ENCODE measurements at places on chromosomes 13 and 19. TPM values are rescaled to one million over a fixed set of nuclear protein-coding genes. Genes with fewer than 3 reads are reported as not detected.

DNA sequence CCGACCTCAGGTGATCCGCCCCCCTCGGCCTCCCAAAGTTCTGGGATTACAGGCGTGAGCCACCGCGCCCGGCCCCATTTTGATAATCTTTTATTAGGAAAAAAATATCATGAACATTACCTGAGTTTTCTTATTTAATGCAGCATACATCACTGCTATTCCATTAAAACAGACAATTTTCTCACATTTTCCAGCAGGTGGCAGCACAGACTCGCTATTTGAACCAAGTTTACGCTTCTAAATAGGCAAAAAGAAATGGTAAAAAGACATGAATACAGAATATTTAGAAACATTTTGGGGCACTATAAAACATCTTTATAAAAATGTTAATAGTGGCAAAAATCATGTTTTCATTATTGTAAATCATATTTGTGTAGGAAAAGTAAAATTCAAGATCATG is 903.1 kb downstream of the SLITRK6 start:
- peak; percentile 59 for DNase-seq

DNA sequence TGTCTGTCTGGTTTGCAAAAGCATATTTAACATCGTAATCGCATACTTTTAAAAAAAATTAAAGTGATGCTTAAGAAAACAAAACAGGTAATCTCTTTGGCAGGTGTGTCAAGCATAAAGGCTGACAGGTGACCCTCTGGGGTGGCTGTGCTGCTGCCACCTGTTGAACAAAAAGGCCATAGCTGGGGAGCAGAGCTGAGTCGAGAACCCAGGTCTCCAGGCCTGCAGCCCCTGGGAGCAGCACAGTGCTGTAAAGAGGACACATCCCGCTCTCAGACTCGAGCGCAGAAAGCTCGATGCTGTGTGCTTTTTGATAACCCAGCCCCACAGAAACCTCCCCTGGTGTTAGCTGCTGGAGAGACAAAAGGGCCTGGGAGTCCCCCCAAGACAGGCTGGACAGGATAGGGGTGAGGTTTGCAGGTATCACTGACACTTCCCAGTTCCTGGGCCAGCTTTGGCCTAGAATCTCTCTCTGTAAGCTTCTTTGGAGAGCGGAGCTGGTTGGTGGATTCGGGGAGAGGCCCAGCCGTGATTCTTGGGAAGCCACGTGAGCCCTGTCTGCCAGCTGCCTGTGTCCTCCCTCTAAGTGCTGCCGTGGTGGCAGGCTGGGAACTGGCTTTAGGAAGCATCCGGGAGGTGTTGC is 66.9 kb downstream of the C13orf42 start:
- no peak for DNase-seq

GRCh38 chr19:18280247-18281081 is 958 bp downstream of the JUND start:
- peak; percentile 80 for DNase-seq

DNA sequence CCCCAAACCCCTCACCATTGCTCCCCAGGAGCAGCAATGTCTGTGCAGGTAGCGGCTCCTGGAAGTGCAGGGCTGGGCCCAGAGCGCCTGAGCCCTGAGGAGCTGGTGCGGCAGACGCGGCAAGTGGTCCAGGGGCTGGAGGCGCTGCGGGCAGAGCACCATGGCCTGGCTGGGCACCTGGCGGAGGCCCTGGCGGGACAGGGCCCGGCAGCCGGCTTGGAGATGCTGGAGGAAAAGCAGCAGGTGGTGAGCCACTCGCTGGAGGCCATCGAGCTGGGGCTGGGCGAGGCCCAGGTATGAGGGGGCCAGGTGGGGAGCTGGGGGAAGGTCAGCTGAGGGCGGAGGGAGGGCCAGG is 4.9 kb downstream of the KLC3 start:
- no peak for DNase-seq

DNA sequence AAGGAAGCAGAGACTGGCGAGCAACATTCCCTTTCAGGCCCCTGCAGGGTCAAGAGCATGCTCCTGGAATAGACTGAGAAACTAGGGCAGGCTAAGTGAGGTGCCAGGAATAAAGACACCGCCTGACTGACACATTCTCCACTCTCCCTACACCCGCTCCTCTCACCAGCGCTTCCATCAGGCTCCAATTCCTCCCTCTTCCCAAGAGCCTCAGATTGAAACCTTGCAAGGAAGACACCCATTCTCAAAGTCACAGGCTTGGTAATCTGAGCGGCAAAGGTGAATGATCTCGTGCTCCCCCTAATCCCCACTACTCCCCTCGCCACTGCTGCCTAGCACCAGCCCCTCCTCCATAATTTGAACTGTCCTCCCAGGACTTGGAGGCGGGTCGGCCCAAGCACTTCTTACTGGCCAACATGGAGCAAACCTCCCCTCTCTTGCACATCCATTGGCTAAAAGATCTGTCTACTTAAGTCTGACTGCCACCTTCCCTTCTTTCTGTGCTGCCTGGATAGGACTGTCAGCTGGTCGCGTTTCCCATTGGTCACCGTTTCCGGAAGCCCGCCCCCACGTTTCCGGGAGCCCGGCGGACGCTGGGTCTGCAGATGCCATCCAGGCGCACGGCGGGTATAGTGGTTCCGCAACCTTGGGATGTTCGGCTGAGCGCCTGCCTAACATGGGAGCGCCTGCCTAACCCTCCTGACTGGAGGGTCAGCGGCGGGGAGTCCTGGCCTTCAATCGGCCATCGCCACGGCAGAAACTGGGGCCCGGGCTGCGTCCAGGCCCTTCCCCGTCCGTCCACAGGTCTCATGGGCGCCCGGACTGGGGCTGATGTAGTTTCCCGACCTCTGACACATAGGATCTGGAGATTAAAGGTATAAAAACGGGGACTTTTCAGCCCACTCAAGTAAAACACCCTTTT is 33.6 kb downstream of the ZNF383 start:
- DNase-seq: peak; percentile 91

DNA sequence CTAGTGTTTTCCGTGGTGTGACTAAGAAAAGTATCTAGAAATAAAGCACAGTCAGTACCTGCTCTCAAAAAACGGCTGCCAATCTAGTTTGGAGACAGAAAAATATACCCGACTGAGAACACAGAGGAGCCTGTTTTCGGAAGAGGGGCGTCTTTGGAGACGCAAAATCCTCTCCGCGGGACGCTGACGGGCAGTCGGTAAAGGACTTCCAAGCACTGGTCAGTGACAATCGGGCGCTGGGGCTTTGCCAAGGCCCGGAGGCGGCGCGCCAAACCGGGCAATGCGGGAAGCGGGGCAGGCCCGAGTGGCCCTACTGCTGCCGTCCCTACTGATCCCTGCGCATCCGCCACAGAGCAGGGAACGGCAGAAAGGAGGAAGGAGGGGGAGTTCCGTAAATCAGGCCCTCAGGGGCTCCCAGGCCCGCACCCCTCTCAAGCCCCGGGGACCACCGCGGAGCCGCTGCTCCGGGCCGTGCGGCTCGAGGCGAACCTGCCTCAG is 588 bp upstream of the DPY19L3 start:
- DNase-seq: no peak

DNA sequence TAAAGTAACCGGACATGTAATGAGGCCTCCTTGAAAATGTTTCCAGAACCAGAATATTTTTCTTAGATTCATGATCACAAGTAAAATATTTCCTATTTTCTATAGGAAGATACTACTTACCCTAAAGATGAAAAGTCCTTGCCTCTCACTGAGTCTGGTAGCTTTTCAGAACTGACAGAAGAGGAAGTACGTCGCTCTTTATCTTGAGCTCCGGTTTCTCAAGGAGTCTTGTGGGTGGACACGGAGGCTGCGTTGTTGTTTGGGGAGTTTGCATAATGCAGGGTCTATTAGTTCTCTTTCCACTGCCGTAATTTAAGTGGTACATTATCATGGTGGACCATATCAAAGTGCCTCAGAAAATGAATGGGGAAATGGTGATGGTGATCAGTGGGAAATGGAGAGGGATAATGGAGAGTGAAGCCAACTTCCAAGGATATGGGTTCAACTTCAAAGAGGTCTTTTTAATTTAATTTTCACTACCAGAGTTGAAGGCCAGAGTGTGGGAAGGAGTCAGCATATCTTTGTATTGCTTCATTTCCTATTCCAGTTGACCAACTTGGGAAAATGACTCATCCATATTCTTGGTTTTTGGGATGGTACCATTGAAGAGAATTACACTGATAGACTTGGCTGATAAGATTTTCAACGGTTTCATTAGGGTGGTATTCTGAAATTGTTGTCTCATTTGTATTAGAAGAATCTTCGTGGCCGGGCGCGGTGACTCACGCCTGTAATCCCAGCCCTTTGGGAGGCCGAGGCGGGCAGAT is 23.4 kb downstream of the MBD3L2B start:
- DNase-seq: no peak

GRCh38 chr19:53958168-53958571 is 4.6 kb upstream of the CACNG8 start:
- no peak for DNase-seq

- no peak for DNase-seq
These were observed 713.5 kb downstream of the DIAPH3 start for GRCh38 chr13:59450229-59450628.

GRCh38 chr13:35947315-35947714 is 183.9 kb downstream of the DCLK1 start:
- DNase-seq: no peak

DNA sequence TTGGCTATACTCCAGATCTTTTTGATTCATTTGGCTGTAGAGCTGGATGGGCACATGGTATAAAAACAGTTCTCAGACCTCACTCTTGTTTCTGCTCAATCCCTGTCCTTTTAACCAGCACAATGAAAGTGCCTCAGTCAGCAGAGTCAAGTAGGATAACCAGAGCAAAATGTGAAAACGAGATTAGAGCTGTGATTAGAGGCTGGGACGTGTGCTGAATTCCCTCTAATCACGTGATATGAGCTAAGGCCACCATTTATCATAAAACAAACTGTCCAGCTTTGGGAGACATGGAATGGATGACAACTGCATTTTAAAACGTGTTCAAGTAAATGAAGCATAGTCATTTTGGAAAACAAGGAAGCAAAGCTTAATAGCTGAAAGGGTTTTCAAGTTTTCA is 54.1 kb downstream of the GJA3 start:
- no peak for DNase-seq

GRCh38 chr13:69935043-69935442 is 172.6 kb upstream of the ATXN8OS start:
- no peak for DNase-seq

DNA sequence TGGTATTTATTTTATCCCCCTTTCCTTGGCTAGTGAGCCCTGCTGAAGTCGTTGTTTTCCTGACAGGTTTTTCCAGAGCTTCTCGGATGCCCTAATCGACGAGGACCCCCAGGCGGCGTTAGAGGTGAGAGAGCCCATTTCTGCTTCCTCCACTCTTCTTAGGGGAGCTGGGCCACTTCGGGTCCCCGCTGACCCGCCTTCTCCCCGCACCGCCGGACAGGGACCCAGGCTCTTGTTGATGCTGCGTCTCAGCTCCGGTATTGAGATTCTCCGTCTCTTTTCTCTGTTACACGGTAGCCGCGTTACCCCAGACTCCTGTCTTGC is 306 bp downstream of the SUGT1 start:
- no peak for DNase-seq

GRCh38 chr19:780935-781334 is 16.3 kb upstream of the PTBP1 start:
- DNase-seq: no peak

- no peak for DNase-seq
These were observed 6.3 kb downstream of the ICAM5 start for GRCh38 chr19:10295847-10296591.

DNA sequence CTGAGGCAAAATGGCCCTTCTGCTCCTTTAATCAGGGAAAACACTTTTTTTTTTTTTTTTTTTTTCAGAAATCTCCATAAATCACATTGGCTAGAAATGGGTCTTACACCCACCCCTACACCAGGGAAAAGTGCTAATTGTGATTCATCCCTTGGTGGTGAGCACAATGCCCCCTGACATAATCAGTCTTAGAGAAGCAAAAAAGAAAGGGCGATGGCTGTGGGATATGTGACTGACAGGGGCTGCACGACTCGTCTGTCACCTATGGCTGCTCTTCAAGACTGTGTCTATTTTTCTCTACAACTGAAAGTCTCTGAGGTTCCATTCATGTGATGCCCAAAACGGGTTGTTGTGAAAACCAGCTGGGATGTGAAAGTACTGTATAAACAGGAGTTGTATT is 3.6 kb upstream of the GPC6 start:
- DNase-seq: no peak

- DNase-seq: no peak
These were observed 51.8 kb downstream of the CCDC70 start for GRCh38 chr13:51913421-51914136.

GRCh38 chr19:4023600-4024398 is 16.3 kb downstream of the PIAS4 start:
- no peak for DNase-seq

GRCh38 chr13:27112006-27112405 is 59.6 kb downstream of the USP12 start:
- DNase-seq: no peak

DNA sequence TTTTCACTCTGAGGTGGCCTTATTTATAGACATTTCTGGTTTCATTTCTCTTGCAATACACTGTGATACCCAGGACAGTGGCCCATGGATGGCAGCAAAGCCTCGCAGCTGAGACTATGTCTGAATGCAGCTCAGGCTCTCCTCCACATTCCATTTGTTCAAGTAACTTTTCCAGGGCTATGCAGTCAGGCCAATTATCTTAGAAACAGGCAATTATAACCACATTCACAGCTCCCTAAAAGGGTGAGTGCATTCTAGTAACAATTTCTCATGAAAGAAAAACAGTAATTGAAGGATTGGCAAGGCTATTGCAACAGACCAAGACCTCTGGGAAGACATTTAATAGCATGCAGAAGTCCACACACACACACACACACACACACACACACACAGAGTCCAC is 264.0 kb downstream of the TBC1D4 start:
- DNase-seq: no peak

DNA sequence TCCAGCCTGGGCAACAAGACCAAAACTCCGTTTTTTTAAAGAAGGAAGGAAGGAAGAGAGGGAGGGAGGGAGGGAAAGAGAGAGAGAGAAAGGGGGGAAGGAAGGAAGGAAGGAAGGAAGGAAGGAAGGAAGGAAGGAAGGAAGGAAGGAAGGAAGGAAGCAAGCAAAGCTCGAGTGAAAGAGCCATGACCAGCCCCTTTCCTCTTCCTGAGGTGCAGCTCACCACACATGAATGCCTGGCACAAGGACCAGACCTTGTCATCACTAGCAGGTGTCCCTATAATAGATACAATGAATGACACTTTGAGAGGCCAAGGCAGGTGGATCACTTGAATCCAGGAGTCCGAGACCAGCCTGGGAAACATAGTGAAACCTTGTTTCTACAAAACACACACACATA is 31.0 kb downstream of the SPRY2 start:
- DNase-seq: no peak

Gene ATF5
- 21.6 TPM for polyA plus RNA-seq

Gene TEX26
- polyA plus RNA-seq: 3.3 TPM

Gene CRX
- 0.16 TPM for polyA plus RNA-seq

Gene GRK1
- polyA plus RNA-seq: 2.4 TPM

Gene ZNF99
- 0.31 TPM for polyA plus RNA-seq

Gene PTGIR
- 13.6 TPM for polyA plus RNA-seq

Gene PRR19
- polyA plus RNA-seq: 1.4 TPM

Gene LGI4
- 2.3 TPM for polyA plus RNA-seq

Gene GPR42
- polyA plus RNA-seq: not detected

Gene ZNF154
- 41.1 TPM for polyA plus RNA-seq
